ENCODE measurements at places on chromosomes 7 and 10.

DNA sequence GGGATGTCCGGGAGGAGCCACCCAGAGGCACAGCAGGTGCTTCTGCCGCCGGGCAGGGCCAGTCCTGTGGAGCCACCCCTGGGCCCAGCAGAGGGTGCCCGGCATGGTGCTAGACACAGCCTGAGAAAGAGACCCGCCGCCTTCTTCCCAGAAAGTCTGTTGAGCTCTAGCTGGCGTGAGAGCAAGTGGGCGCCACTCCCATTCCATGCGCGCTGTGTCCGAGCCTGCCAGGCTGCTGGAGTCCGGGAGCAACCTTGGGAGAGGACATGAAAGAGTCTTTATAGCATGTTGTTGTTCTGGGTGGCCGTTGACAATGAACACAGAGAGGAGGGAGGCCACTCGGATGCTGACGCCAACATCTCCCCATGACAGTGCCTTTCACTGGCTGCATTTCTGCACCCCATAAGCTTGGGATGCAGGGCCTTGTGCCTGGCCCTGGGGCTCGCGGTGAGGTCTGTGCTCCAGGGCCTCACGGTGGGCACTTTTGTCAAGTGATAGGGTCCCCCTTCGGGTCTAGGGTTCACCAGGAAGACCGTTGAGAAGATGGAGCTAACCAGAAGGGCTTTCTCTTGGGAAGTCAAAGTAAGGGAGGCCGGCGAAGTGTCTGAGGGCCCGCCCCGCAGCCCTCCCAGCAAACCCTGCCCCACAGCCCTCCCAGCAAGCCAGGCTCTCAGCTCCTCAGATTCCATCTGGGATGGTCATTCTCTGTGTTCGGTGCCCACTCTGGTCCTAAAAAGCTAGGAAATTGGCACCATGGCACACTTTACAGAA lies 47.3 kb downstream of the NKX6-2 start:
- DNase-seq, result no peak

- DNase-seq, result peak; percentile 4
Observed at GRCh38 chr7:111735661-111736551, 173.6 kb upstream of the IMMP2L start.

DNA sequence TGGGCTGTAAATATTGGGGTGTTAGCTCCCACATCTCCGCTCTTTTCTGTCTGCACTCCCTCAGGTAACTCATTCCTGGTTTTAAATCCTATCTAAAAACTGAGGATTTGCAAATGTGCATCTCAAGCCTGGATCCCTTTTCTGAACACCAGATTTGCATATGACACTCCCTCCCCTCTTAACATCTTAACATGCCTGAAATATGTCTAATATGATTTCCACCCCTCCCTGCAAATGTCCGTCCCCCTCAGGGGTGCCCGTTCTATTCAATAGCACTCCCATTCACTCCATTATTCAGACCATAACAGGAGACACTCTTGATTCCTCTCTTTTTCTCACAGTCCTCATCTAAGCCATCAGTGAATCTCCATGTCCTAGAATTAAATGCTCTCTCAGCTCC lies 8.3 kb upstream of the CALD1 start:
- no peak for DNase-seq

DNA sequence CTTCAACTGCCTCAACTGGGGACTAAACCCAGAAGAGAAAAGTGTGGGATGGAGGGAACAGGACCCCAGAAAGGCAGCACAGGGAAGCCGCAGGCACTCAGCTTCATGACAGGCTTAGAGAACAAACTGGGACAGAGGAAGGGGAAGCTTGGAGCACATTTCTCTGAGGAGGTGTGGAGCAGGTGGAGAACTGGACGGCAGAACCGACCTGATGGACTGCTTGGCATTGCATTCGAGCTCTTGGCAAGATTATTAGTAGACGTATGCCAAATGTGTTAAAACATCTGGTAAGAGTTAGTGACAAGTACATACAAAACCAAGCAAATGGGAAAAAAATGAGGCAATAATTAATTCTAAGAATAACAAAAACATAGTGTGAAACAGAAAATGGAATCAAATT lies 335.7 kb downstream of the SFMBT2 start:
- DNase-seq, result no peak

- no peak for DNase-seq
Observed at GRCh38 chr7:30027065-30027456, 559 bp upstream of the FKBP14 start.

DNA sequence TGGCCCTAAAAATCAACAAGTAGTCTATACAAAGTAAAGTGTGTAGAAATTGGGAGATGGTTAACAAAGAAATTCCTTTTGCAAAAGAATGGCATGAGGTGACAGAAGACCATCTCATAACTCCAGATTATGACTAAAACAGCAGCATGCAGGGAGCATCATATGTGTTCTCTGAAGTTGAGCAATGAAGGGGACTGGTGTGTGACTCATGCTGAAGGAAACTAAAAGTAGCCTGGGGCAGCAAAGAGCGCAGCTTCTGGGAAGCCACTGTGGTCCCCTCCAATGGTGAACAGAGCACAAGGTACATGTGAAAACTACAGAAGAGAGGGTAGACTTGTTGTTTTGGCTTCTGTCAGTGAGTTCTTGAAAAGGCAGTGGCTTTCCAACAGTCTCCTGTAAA lies 133.4 kb downstream of the MACC1 start:
- no peak for DNase-seq

- no peak for DNase-seq
Observed at GRCh38 chr10:113627836-113628235, 36.0 kb downstream of the NRAP start.

DNA sequence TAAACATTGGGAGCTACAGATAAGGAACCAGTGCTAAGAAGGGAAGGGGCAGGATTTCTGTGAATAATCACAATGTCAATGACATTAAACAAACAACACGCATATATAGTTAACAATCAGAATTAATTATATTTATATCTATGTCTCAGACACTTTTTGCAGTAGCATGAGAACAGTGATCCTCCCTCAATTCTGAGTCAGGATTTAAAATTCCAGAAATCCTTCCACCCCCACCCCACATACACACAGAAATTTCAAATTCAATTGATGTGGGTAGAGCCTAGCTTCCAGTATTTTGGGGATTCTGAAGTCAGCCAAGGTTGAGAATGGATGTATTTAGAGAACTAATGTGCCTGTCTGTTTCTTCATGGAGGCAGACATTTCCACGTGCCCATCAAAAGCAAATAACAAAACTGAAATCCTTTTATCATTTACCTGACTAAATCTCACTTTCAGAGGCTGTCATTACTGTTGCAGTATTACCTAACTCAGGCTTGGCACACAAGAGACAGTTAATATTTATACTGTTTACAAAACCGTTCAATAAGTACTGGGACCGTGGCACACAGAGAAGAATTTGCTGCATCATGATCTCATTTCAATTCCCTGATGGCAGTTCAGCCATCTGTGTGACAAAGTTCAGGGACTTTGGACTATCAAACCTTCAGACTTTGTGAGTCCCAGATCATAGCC lies 116.6 kb upstream of the PALS2 start:
- no peak for DNase-seq

- no peak for DNase-seq
Observed at GRCh38 chr10:131345691-131346090, 34.2 kb upstream of the TCERG1L start.

GRCh38 chr7:154591544-154591943 lies 411.4 kb downstream of the PAXIP1 start:
- DNase-seq, result no peak

DNA sequence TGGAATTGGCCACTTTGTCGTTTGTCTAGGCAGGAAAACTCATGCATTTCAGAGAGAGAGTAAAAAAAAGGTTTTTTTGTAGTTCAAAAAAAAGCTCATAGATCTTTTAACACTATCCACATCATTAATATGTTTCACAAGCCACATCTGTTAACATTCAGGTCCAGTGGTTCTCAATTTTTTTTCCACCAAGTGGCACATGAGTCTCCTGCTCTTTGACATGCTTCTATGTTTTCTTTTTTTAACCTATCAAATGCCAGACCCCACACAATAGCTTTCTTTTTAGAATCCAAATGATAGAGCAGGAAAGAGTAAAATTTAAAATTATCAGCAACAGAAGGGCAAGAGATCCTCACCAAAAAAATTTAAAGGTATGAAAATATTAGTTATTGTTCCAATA lies 20.3 kb downstream of the NOD1 start:
- DNase-seq, result no peak

DNA sequence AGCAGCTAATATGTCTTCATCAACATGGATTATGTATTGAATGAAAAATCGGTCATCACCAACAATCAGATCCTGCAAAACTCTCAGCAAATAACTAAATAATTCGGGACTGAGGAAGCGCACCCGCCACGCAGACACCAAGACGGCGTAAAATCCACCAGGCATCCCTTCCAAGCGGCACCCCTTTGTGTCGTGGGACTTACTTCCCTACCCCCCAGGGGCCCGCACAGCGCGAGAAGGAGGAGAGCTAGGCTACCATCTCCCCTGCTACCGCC lies 721 bp downstream of the ARL3 start:
- peak; percentile 47 for DNase-seq

DNA sequence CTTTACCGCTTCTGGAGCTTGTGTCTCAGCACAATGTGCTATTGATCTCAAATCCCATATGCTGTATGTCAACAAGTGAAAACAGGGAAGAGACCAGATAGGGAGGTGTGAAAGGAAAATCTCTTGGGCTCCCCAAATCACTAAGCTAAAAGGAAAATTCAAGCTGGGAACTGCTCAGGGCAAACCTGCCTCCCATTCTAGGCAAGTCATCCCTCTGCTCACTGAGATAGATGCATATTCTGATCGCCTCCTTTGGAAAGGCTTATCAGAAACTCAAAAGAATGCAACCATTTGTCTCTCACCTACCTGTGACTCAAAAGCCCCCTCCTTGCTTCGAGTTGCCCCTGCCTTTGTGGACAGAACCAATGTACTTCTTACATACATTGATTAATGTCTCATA lies 161.1 kb upstream of the LYZL1 start:
- DNase-seq, result no peak

DNA sequence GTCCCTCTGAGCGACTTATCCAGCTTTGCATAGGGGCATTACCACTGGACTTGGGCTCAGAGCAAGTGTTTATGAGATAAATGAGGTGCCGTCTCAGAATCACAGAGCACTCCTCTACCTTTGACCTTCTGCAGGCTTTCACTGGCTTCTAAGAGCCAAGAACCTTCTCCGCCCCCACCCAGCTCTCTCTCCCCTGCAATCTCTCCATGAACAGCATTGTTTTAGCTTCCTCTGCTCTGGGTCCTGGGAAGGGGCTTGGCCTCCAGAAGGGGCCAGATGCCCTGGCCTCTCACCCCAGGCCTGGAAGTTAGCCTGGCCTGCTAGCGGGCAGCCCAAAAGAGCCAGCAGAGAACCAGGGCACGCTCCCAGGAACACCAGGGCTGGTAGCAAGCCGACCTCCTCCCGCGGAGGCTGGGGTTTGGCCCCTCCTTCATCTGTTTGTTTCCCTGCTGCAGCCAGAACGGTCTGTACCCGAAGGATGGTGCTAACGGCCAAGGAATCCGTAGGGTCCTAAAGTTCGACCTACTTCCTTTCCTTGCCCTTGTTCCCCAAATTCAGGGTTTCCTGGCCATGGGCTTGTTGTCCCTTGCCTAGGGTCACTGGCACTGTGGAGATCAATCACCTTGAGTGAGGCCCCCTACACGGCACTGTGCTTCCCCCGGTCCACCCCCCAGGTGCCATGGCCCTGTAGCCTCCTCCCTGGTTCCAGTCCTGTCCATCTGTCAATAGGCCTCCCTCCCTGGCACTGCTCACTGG lies 18.7 kb upstream of the DDIT4 start:
- no peak for DNase-seq

DNA sequence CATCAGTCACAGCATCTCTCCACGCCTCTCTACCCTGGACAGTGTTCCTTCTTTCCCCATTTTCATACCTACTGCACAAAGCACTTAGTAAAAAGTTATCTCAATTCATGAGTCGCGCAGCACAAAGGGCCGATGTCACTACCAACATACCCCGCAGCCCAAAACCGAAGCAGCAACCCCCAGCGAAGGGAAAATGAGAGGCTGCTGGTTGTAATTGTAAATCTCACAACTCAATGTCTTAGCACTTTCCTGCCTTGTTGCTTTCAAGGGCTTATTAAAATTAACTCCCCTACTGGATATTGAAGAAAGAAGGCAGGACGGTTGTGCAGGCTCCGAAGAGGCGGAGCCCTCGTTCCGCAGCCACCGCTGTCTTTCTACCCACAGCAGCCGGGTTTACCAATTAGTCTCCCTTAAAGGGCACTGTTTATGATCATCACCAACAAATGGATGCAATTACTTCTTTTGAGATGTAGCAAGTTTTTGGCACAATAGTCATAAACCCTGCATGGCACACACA lies 6.5 kb downstream of the DIP2C start:
- no peak for DNase-seq

GRCh38 chr7:139991269-139991666 lies 71.5 kb downstream of the PARP12 start:
- no peak for DNase-seq

DNA sequence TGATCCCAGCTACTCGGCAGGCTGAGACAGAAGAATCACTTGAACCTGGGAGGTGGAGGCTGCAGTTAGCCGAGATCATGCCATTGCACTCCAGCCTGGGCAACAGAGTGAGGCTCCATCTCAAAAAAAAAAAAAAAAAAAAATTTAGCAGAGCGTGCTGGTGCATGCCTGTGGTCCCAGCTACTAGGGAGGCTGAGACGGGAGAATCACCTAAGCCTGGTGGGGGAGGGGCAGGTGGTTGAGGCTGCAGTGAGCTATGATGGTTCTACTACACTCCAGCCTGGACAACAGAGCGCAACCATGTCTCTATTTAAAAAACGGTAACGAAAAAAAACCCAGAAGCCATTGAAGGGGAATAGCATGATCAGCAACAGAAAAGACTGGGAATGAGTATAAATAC lies 89.9 kb downstream of the ARHGAP12 start:
- no peak for DNase-seq

- DNase-seq, result no peak
Observed at GRCh38 chr7:29319719-29320521, 125.3 kb downstream of the CHN2 start.

- no peak for DNase-seq
Observed at GRCh38 chr10:119541459-119542356, 811 bp downstream of the RGS10 start.

DNA sequence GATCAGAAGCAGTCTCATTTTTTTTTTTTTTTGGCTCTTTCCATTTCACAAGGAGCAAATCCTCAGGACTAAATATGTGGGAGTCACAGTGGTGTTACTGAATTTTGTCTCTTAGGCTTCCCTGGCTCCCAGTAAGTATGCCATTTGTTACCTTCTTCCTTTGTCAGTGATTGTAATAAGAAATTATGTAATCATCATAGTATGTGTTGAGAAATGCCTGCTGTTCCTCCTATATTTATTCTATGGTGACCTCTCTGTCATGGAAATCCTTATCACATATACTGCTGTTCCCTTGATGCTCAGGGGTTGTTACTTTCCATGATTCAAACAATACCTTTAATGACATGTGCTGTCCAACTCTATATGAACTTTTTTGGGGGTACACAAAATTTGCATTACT lies 4.8 kb upstream of the OR9A4 start:
- DNase-seq, result no peak

DNA sequence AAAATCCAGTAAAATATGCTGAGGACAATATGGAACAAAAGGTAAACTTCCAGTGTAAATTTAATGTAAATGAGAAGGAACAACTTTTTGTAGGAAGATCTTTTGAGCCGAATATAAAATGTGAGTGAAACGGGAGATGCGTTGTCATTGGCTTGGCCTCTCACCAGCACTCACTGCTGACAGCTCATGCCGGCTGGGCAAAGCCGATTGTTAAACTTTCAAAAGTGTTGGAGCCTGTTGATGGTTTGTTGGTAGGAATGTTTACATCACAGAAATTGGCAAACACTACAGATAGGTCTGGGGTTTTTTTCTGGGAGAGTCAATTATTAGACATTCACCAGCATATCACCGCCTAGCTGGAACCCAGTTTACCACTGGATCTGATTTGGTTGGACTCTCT lies 6.1 kb downstream of the PSTK start:
- no peak for DNase-seq
